ENCODE measurements at places on chromosomes 3 and 15.
A peak's percentile ranks its signal among the peaks of the same experiment; 100 is the strongest.

- DNase-seq, result no peak
Measured at GRCh38 chr3:63905731-63906620, 6.2 kb downstream of the SCAANT1 start.

- no peak for DNase-seq
Measured at GRCh38 chr15:77897896-77898406, 179.6 kb downstream of the TBC1D2B start.

GRCh38 chr3:15936312-15936711, 138.5 kb upstream of the ANKRD28 start:
- DNase-seq, result no peak

DNA sequence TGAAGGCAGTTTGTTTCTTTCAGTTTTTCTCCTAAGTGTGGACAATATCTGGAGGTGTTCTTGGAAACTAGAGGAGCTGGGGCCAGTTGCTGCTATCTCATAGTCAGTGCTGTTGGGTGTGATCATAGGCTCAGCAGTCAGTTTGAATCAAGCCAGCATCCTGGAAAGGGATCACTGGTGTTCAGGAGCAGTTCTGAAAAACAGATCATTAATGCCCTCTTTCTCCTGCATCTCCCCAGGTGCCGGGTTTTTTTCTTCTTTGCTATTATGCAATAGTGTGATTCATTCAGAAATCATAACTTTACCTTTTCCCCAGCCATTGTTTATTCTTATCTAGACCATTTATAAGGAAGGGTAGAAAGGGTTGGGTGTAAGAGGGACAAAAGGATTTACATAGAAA, 24.0 kb downstream of the LNP1 start:
- no peak for DNase-seq

- no peak for DNase-seq
Measured at GRCh38 chr3:123759311-123759710, 124.8 kb downstream of the MYLK start.

- no peak for DNase-seq
Measured at GRCh38 chr3:186128158-186128557, 19.3 kb upstream of the ETV5 start.

GRCh38 chr3:43526956-43527355, 94.9 kb downstream of the ANO10 start:
- no peak for DNase-seq

DNA sequence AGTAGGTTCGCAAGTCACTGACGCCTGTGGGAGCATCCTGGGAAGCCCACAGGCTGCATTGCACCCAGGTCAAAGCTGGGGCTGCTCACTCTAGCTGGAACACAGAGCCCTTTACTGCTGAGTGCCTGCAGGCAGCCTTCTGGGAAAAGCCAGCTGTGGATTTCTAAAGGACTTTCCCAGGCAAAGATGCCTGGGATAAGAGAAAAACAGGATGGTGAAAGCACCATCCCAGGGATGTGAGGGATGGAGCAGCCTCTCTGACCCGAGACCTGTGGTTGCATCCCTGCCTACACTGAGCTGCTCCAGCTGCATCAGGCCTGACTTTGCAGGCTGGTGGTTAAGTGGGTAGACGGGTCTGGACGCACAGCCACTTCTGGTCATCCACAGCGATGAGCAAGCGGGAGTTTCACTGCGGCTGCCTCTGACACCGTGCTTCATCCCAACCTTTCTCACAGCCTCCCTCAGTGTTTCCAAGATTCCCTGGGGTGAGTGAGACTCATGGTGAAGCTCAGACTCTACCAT, 52.5 kb upstream of the AMOTL2 start:
- no peak for DNase-seq

DNA sequence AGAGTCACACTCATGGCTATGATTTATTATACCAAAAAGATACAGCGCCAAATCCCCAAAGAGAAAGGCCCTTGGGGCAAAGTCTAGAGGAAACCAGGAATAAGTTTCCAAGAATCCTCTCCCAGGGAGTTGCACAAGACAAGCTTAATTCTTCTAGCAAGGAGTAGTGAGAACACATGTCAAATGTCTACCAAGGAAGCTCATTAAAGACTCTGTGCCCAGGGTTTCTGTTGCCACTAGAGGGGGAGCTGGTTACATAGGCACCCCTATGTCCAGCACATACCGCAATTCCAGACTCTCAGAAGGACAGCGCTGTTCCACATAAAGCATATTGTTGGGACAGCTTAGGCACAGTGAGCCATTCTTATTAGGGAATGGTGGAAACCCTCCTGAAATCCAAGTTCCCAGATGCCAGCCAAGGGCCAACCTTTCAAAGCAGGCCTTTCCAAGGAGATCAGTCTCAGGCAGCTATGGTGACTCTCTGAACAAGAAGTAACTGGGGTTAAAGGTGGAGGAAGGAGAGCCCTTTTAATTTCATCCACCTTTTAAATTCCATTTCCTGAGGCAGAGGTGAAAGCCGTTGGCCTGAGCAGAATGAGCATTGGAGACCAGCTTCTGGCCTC, 194.2 kb downstream of the UACA start:
- peak; percentile 56 for DNase-seq

- DNase-seq, result no peak
Measured at GRCh38 chr3:134044459-134044858, 14.7 kb upstream of the SLCO2A1 start.

GRCh38 chr15:74157868-74158827, 15.4 kb upstream of the ISLR start:
- no peak for DNase-seq

DNA sequence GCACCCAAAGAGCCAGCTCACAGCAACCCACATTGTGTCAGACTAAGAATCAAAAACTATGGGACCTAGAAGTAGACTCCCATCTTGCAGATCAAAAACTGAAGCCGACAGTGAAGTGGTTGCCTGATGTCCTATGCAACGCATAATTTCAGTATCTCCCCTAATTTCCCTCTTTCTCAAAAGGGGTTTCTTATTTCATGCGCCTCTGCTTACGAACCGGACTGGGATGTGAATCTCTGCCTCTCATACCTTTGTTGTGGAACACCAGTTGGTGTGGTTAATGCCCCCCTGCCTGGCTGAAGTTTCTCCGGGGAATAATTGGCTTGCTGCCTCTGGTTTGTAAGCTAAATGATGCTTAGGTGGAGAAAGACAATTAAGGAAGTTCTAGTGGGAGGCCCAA, 514 bp upstream of the FAM174B start:
- no peak for DNase-seq

- DNase-seq, result no peak
Measured at GRCh38 chr3:17823036-17823435, 80.6 kb upstream of the TBC1D5 start.

- DNase-seq, result no peak
Measured at GRCh38 chr3:113057117-113057516, 66.3 kb downstream of the GTPBP8 start.

DNA sequence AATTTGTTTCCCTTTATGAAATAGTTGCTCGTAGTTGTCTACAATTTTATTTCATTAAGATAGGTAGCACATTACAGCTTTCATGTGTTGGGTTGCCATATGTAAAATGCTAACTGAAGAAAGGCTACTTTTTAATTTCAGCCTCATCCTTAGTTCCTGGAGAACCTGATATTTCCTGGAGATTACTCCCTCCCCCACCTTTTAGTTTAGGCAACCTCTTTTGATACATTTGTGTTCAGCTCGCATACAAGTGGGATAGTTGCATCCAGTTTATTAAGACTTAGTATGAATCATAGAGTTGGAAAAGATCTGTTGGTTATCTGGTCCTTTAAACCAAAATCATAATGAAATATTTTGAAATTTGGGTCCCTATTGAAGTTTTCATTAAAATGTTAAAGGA, 6.0 kb downstream of the SETD5 start:
- DNase-seq, result no peak

DNA sequence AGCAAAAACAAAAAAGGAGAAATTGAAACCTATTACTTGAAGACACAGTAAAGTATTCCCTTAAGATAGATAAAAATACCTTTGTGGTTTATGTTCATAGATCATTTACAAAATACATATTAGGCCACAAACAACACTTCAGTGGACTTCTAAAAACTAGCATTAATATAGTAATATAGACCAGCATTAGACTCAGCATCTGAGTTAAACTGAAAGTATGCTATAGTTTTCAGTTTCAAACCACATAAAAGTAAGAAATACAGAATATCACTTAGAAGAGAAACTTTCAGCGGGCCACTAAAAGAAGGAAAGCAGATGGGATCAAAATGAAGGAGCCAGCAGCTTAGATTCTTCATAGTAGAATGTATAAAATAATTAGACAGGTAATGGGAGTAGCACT, 86.6 kb downstream of the MSL2 start:
- DNase-seq, result no peak

DNA sequence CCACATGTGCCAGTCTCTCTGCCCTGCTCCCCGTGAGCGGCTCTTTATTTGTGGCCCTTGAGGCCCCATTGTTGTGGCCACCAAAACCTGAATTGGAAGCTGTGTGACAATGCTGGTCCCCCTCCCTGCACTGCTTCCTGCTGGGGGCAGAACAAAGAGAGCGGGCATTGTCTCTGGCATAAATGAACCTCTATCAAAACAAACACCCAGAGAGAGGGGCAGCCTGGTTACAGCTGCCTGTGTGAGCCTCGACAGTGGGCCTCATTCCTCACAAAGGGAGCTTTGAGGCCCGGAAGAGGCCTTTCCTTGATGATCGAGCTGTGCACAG, 152.9 kb downstream of the IGF1R start:
- DNase-seq, result no peak

DNA sequence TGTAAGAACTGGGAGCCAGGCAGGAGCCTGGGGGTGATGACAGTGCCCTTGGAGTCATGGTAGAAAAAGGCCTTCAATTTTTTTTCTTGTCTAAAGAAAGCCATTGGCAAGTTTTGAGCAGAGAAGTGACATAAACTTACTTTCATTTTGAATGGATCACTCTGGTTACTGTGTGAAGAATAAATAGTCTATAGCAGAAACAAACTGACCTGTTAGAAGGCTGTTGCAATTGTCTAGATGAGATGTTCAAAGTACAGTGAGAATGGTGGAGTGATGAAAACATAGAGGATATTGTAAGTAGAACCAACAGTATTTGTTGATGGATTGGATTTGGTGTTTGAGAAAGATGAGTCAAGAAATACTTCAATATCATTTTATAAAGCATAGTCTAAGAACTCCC, 439.9 kb downstream of the TBL1XR1 start:
- DNase-seq, result no peak

GRCh38 chr15:51770902-51771301, 19.5 kb downstream of the TMOD2 start:
- DNase-seq, result no peak

DNA sequence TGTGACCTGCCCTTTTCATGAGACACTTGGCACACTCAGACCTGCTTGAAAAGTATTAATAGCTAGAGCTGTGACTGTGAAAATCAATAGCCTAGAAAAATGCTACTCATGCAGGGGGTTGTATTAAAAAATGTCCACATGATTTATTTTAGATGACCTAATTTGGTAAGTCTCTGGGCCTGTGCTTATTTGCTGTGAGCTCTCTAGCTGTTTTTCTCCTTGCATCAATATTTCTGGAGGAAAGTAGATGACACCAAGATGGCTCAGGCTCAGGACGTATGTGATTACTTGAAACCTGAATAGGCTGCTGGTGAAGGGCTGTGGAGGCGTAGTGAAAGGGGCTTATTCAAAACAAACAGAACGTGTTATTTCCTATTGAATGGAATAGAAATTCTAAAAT, 29.5 kb downstream of the KCNAB1 start:
- no peak for DNase-seq

DNA sequence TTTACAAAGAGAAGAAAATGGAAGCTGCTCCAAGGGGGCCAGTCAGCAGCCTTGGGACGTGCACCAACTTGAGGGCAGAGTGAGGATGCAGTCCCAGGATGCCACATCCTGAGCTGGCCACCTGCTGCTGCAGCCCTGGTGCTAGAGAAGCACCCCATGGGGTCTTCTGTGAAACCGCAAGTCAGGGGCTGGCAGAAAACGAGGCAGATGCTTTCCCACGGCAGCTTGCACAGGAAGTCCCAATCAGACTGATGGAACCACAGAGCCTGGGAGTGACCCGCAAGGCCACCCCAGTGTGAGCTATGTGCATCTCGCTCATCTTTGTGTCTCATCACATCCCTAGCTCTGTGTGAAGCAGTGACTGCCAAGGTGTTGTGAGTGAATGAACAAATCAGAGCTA, 76.5 kb downstream of the NUP210 start:
- DNase-seq, result no peak

DNA sequence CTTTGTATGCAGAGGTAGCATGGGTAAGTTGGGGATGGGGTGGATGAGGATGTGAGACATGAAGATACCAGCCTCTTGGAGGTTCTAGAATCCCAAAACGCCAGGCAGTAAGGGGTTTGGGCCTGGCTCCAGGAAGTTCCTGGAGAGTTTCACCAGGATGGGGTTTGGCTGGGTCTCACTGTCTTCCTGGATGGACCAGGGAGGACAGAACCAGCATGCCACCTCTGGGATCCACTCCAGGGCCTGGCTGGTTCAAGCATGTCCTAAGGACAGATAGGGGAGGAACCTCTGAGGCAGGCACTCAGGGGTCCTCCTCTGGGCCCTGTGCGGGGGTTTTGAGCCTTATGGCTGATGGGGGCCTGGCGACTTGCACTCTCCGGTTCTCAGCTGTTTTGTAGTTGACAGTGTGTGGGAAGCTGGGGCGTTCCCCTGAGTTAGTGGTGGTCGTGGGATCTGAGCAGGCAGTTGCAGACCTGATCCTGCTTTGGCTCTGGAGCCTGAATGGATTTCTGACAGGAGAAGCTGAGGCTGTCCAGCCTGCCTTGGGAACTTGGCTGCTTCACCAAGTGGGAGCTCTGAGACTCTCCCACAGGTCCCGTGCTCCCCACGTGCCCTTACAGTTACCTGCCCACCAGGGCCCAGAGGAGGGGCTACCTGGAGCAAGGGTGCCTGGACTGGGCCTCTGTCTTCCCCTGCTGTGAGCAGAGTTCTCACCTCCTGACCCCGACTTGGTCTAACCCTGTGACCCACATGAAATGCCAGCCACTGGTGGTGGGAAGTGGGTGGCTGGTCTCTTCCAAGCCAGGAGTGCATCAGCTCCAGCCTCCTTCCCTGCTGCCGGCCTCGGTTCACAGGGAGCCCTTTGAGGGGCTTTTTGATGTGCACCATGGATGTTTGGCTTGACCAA, 128.4 kb downstream of the EEFSEC start:
- DNase-seq, result no peak

- no peak for DNase-seq
Measured at GRCh38 chr3:40521254-40521653, 3.5 kb upstream of the ZNF621 start.

DNA sequence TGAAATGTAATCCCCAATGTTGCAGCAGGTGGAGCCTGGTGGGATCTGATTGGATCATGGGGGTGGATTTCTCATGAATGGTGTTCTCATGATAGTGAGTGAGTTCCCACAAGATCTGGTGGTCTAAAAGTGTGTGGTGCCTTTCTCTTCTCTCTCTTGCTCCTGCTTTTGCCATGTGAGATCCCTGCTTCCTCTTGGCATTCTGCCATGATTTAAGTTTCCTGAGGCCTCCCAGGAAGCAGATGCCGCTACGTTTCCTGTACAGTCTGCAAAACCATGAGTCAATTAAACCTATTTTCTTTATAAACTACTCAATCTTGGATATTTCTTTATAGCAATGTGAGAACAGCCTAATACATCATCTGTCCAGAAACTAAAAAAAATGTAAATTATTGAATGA, 298.3 kb downstream of the MEX3B start:
- no peak for DNase-seq

DNA sequence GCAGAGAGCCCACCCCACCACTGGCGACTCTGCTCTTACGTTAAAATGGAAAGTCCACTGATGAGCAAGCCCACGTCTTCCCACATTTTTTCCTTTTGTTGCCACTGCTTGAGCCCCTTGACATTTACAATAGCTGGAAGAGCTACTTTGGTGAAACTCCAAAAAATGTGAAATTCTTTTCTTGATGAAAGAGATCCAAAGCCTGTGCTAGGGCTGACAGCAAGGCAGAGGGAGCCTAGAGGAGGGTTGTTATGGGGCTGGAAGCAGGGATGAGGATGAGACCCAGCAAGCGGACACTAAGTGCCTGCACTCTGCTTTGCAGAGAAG, 97.1 kb downstream of the CEMIP start:
- DNase-seq, result no peak
